Activated CD4-positive, alpha-beta T cell treated with anti-CD3 and anti-CD28 coated beads for 48 hours (primary cell): ENCODE measurements at places on chromosomes 16 and 17.

DNA sequence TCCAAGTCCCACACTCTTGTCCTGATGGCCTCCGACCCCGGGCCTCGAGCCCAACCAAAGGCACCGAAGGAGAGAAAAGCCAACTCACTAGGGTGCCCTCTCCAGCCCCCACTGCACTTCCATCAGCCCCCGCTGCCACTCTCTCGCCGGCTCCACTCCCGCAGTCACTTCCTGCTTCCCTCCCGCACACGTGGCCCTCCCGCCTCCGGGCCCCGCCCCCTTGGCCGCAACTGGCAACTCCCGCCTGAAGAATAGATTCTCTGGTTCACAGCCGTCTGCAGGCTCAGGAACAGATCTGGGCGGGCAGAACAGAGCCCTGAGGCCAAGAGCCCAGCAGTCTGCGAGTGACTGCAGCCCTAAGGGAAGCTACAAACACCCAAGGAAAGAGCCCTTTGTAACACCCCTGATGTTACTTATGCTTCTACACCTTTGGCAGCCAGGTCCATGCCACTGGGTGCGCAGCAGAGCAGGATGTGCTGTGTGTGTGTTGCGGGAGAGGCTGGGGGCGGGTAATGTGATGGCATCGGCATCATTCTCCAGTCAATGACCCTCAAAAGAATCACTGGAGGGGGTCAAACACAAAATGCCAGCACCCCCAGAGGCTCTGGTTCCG is at the start of gene SLC39A11:
Gene SLC39A11 (minus strand): TSS at position 166 of the 613 bp plus-strand sequence. CDS start 3,924 bp downstream, outside the sequence.
- DNase-seq, result peak; percentile 94

DNA sequence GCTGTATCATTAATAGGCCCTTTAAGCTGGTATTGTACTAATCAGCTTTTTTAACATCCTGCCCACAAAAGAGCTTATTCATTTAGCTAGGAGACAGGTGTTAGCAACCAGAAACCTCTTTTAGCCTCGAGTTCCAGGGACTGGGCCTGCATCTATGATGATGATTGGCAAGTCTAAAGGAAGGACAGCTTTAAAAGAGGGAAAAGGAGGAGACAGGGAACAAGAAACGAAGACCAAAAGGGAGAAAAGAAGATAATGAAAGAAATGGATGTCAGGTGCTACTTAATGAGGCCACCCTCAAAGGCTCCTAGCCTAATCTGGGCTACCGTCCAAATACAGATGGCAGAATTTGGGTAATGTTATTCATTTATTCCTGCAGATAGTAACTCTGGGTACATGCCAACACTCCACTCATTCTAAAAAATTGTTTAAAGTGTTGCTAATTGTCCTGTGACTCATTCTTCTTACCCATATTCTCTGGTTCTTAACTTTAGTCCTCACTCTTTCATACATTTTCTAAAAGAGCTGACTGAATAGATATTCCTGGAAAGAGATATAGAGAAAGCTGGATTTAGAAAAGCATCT is 18.7 kb upstream of the RFFL start:
- DNase-seq, result no peak

DNA sequence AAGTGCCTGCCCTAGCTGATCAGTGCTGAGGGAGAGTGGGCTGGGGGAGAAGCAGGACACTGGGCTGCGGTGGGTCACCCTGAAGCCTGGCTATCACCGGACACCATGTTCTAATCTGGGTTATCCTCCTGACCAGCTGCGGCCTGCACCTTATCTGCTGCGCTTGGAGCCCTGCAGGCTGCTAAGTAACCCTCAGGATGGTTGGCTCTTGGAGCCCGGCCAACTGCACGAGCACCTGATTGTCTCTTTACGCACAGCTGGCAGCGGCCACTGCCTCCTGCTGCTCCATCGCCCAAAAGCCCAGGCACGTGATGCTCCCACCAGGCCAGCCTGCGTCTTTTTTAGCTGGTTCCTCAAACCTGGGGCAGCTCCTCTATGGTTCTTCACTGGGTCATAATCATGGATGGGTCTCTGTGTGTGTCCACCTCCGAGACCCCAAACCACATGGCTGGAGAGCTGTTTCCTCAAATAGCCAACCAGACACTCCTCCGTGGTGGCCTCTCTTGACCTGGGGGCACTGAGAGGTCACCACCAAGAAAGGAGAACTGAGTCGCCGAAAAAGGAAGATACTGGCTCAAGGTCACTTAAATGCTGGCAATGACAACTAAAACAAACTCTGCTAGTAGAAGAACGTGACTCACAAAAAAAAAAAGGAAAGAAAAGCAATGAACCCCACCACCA is 21.7 kb downstream of the SPHK1 start:
- DNase-seq, result no peak

DNA sequence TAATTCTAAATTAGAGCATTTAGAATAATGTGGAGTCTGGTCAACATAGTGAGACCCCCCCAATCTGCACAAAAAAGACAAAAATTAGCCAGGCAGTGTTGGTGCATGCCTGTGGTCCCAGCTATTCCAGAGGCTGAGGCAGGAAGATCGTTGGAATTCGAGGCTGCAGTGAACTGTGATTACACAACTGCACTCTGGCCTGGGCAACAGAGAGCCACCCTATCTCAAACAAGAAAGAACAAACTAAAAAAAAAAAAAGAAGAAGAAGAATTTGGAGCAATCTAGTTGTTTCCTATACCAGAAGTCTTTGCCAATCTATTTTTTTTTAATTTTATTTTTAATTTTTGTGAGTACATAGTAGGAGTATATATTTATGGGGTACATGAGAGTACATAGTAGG is 6.0 kb downstream of the CETP start:
- DNase-seq, result no peak

GRCh38 chr17:53344778-53345177 is 477.9 kb upstream of the KIF2B start:
- no peak for DNase-seq

GRCh38 chr16:2967211-2967631 is 1.9 kb upstream of the PAQR4 start:
- no peak for DNase-seq

- no peak for DNase-seq
These were observed 12.3 kb upstream of the PITPNA start for GRCh38 chr17:1574697-1575471.

DNA sequence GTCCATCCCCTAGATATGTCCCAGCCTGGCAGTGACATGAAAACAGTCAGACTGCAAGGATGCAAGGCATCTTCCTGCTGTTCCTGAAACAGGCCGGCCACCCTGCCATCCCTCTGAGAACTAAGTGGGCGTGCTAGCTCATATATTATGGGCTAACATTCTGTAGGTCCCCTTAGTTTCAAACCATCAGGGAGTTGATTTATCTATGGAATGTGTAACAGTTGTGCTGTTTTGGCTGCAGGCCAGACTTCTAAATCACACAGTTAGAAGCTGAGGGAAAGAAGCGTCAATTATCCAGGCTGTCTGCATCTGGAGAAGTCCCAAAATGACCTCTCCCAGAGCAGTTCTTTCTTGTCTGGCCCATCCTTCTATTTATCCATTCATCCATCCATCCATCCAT is 102.7 kb upstream of the DNAH9 start:
- DNase-seq, result no peak

DNA sequence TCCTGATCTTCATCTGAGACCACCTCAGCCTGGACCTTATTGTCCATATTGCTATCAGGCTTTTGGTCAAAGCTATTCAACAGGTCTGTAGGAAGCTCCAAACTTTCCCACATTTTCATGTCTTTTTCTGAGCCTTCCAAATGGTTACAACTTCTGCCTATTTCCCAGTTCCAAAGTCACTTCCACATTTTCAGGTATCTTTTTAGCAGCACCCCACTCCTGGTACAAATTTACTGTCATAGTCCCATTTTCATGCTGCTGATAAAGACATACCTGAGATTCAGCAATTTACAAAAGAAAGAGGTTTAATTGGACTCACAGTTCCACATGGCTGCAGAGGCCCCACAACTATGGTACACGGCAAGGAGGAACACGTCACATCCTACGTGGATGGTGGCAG is 815.5 kb downstream of the KCNJ2 start:
- DNase-seq, result no peak

DNA sequence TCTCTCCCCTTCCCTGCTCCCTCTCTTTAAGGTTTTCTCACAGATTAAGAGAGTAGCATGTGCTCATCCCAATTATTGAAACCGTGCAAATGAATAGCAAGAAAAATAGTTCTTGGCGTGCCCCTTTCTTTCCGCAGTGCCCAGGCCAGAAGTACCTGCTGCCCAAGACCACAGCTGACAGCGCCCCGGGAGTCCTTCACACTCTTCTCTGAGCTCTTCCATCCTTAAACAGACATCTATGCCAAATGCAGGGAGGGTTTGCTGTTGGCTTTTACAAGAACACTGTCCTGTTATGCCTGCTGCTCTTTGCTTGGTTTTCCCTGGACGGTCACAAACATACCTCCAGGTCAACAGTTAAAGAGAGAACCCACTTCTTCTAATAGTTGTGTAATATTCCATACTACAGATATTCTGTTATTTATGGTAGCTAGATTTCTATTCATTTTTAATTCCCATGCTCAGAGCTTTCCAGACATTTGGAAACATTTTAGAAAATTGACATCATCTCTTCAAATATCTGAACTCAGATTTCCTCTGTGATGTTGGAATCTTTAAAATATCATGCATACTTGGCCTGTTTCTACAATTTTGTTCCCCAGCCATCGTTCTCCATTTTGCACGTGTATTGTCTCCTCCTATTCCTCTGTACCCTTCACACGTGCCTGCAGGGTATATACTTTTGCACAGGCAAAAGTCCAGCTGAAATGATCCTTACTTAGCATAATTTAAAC is 416.7 kb downstream of the WWOX start:
- no peak for DNase-seq

- DNase-seq, result peak; percentile 58
These were observed 17.5 kb upstream of the SPNS2 start for GRCh38 chr17:4480929-4481898.

DNA sequence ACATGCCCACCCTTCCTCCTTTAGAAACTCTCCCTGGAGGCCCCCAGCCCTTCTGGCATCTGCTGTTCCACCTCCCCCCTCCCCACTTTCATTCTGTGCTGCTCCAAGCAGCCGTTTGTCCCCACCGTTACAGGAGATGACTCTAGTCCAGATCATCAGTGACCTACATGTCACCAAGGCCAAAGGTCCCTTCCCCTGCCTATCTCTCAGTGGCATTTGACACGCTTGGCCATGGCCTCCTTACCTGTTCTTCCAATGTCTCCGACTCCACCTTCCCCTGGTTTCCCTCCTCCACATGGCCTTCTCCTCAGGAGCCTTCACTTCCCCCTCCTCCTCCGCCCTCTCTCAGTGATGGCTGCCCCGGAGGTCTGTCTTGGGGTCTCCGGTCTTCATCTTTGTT is 9.4 kb downstream of the TMEM92 start:
- DNase-seq, result no peak

DNA sequence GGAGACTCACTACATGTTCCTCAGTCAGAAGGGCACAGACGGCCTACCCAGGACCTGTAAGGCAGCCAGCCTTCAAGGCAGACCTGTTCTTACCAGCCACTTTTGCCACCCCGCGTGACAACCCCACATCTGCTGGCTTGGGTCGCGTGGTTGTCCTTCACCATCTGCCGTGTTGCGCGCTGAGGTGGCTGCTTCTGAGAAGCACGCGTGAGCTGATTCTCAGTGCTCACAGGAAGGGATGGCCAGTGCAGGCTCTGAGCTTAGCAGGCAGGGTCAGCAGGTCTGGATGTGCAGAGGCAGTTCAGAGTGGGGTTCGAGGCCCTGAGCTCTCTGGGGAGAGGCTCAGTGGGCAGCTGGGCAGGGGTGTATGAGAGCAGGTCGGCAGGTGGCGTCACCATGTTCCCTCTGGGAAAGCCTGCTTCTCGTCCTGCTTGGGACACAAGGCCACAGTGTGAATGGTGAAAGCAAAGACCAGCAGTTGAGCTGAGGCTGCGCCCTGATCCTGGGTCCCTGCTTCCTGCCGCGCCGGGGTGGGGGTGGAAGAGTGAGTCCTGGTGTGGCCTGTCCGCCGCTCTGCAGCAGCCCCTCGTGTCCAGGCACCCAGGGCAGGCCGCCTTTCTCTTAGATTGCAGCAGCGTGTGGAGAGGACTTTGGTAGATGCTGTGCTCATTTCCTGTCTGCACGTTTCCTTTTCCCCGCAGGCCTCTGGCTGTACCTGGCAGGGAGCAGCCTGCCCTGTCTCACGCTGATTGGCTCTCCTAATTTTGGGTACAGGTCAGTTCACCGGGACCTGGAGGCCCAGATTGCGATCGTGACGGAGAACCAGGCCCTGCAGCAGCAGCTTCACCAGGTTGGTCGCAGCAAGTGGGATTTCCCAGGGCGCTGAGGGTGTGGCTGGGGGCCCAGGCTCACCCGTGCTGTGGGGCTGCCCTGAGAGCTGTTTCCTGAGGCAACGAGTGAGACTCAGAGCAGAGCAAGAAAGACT is 36.0 kb downstream of the PGS1 start:
- peak; percentile 52 for DNase-seq

DNA sequence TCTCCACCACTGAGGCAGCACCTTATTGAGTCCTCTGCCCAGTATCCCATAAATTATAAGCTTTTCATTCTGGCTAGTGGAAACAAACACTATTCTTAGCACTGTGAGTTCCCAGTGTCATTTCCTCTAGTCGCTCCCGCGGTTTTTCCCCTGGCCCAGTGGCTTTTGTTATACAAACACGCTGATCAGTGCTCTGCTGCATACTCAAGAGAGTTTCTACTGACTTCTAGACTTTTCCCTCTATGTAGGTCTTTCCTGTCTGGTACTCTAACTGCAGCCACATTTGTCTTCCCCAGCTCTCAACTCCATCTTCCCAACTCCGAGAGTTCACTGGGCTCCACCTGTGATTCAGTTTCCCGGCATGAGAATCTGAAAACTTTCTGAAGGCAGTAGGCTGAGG is 556.6 kb upstream of the SALL1 start:
- DNase-seq, result no peak

- peak; percentile 82 for DNase-seq
These were observed 1.7 kb downstream of the IL4R start for GRCh38 chr16:27315333-27316037.

- DNase-seq, result no peak
These were observed 457.9 kb upstream of the DYNLRB2 start for GRCh38 chr16:80082906-80083305.

DNA sequence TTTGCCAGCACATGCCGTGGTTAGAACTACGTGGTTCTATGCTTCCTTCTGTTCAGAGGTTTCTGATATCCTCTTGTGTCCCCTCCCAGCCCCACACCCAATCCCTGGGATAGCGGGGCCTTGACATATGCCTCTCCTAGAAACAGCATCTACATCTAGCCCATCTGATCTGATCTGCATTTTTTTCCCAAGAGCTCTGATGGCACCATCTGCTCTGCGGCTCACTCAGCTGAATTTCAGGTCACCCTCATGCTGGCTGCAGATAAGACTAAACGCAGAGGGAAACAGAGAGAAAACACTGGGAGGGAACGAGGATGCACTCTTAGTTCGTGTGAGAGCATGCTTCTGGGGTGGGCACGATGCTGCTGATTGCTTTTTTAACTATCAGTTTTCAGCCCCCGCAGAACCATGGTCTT is 10.7 kb downstream of the WIPI1 start:
- no peak for DNase-seq
